ENCODE measurements at places on chromosomes 12 and 14.

- DNase-seq = no peak
Observed at GRCh38 chr14:75880512-75880911, 101.3 kb downstream of the TGFB3 start.

DNA sequence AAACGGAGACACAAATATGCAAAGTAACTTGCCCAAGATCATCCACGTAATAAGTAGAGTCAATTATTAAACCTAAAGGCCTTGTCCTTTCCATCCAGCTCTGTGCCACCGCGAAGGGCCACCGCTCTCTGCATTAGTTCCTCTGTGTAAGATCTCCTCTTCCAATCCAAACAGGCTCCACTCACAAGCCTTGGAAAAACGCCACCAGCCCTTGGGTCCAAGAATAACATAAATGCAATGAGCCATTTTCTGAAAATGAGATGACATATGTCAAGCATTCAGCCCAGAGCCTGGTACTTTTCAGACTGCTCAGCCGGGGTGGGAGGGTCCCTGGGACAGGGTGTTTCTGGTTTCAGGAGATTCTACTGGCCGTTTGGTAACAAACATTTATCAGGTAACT, 30.0 kb downstream of the DGLUCY start:
- DNase-seq = no peak

GRCh38 chr12:109099431-109100020, 2.1 kb downstream of the UNG start:
- no peak for DNase-seq

- DNase-seq = no peak
Observed at GRCh38 chr12:8037046-8037663, 4.6 kb downstream of the FOXJ2 start.

DNA sequence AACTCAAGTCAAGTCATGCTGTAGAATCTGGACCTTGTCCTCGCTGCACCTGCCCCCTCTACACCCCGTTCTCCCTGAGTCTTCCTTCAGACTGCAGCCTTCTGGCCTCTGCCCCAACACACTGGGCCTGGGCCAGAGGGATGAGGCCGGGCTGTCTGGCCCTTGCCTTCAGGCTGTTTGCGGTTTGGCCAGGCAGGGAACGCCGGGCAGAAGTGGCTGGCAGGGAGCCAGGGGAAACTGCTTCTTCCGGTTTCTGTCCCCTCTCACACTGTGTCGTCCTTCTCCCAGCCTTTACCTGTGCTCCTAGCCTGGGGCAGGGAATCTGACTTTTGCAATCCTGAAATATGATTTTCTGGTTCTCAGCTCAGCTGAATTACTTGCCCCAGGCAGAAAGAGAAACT, 13.5 kb downstream of the DGLUCY start:
- DNase-seq = no peak

DNA sequence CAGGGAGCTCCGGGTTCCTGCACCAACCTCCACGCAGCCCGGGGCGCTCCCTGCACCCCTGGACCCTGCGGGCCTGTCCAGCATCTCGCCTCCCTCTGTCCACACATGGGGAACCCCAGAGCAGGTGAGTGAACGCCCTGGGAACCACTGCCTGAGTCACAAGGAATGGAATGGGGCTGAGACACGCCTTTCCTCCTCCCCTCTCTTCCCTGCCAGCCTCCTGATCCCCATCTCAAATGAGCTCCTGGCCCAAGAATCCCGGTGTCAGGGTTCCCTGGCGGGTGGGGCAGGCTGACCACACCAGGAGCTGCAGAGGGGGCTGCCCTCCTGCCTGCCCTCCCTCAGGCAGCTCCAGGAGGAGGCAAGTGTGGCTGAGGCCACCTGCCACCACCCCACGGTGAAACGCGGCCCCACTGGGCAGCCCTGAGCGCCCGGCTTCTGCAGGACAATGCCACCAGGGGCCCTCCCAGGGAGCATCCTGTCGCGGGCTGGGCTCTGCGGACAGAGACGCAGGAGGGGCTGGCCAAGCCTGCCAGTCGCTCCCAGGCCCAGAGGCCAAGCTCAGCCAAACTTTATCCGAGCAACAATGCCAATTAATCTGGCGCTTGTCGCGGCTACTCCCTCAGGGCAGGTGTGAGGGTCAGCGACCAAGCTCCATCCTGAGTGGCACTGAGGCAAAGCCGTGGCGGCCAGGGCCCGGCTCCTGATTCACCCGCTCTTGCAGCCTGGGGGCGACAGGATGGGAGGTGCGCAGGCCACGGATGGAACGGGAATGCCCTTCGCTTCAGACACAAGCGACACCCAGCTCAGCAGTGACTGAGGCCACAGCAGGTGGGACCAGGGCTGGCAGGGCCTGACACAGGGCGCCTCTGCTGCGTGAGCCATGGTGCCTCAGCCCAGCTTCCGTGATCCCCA, 44.3 kb downstream of the GALNT9 start:
- DNase-seq = no peak

GRCh38 chr12:76591476-76591875, 31.9 kb upstream of the OSBPL8 start:
- no peak for DNase-seq

- DNase-seq = no peak
Observed at GRCh38 chr12:114952573-114953271, 268.7 kb upstream of the TBX3 start.

Measured in D721Med (cell line).